Omental fat pad (tissue), 4 donors: ENCODE measurements at places on chromosomes 11 and 22.

DNA sequence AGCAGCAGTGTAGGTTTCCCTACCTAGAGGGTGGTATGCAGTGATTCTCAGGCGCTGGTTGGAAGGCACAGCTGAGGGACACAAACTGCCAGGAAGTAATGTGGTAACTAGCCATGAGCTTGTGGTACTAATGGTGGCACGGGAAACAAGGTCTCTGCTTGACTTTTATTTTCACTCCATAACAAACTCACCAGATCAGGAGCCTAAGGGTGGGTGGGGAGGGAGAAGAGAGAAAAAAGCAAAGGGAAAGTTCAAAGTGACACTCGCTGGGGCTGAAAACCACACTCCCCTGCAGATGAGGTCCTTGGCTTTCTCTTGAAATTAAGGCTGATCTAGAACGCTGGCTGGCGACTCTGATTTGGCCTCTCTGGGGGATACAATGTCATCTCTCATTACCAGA, 22.0 kb downstream of the TRAF6 start:
- DNase-seq, result no peak

DNA sequence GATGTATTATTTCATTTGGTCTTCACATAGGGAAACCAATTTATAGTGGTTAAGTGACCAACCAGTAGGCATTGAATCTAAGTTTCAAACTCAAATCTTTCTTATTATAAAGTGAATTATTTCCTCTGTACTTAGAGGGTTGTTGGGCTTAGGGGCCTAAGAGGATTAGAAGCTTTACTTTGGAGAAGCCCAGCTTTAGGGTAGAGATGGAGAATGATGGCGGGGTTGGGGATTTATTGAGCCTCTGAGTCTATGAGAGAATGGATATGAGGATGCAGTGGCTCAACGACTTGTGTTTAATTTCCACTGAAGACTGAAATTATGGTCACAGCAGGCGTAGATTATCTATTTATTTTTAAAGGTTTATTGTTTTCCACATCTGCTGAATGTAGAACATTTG, 55.5 kb downstream of the CHRDL2 start:
- no peak for DNase-seq

DNA sequence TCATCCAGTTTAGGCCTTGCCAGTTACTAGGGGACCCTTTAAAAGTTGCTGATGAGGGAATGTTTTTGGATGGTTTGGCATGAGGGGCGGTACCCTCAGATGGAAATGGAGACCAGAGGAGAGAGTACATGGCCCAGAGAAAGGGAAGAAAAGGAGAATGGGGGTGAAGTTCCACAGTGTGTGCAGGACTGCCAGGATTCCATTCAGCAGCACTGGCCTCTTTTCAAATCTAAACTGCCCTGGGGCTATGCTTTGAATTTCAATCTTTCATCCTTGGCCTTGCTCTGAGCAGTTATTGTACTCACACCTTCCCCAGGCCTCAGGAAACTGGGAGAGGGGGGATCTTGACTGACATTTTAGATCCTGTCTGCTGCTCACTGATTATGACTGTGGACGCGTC, 3.0 kb downstream of the SLC3A2 start:
- no peak for DNase-seq

GRCh38 chr11:26579683-26580082, 7.6 kb upstream of the MUC15 start:
- DNase-seq, result no peak

DNA sequence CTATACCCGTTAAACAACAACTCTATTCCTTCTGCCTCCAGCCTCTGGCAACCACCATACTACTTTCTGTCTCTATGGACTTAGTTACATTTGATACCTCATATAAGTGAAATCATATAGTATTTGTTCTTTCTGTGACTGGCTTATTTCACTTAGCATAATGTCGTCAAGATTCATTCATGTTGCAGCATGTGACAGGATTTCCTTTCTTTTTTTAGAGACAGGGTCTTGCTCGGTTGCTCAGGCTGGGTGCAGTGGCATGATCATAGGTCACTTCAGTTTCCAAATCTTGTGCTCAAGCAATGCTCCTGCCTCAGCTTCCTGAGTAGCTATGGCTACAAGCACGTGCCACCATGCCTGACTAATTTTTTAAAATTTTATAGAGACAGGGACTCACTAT, 29.4 kb upstream of the SORL1 start:
- no peak for DNase-seq

DNA sequence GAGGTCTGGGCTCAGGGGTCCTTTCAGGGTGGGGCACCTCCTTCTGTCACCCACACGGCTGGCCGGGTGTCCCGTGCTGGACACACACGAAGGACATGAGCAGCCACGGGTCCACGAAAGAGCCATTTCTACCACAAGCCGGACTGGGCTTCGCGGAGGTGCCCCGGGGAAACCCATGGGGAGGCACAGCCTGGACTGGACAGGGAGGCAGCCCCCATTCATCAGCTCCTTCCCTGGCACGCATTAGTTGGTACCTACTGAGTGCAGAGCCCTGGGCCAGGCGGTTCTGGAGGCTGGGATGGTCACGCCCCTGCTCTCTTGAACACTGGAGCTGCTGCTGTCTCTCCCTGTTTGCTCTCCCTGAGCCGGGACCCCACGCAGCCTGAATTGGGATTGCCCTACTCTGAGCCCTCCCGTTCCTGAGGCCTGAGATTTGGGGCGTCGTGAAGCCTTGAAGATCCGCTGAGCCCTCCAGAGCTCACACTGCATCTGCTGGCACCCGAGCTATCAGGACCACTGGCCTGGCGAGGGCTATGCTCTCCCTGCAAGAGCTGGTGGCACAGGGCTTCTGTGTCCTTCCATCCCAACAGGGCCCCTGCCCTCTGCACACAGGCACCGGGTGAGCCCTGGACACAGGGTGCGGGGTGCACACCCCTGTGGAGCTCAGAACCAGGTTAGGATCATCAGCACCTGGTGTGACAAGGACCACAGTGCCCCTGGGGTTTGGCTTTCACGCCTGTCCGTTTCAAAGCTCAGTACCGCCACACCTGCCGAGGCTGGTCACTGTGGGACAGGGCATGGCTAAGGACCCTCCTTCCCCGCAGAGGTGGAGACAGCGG, 84.6 kb downstream of the MYEOV start:
- no peak for DNase-seq

- DNase-seq, result no peak
These were observed 672 bp downstream of the RTL6 start for GRCh38 chr22:44497218-44497904.

DNA sequence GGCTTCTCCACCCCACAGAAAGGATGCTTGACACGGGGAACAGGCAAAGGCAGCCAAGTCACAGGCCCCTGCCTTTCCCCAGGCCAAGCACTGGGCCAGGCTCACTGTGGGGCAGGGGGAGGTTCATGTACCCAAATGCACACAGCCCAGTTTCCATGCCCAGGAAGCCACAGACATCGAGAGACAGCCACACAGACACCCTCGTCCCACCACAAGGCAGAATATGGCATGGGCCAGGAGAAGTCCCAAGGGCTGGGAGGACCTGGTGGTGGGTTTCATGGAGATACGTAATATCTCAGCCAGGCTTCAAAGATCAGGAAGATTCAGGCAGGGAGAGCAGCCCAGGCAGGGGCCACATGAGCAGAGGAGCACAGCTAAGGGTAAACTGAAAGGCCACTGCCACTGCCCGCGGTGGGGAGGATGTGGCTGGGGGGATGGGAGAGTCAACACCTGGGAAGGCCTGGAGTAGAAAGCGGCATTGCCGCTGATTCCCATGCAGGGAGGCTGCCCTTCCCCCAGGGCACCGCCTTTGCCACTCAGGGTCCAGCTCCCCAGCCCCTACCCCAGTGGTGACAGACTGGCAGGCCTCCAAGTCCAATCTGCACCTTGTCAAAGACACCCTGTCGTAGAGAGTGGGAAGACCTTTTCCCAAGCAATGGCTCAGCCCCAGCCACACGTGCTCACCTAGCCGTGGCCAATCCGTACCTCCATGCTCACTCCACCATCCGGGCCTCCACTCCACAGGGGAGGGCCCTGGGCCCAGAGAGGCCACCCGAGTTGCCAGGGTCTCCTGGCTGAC, 2.4 kb upstream of the MFNG start:
- no peak for DNase-seq

- no peak for DNase-seq
These were observed 3.5 kb upstream of the COX8A start for GRCh38 chr11:63970902-63971301.

DNA sequence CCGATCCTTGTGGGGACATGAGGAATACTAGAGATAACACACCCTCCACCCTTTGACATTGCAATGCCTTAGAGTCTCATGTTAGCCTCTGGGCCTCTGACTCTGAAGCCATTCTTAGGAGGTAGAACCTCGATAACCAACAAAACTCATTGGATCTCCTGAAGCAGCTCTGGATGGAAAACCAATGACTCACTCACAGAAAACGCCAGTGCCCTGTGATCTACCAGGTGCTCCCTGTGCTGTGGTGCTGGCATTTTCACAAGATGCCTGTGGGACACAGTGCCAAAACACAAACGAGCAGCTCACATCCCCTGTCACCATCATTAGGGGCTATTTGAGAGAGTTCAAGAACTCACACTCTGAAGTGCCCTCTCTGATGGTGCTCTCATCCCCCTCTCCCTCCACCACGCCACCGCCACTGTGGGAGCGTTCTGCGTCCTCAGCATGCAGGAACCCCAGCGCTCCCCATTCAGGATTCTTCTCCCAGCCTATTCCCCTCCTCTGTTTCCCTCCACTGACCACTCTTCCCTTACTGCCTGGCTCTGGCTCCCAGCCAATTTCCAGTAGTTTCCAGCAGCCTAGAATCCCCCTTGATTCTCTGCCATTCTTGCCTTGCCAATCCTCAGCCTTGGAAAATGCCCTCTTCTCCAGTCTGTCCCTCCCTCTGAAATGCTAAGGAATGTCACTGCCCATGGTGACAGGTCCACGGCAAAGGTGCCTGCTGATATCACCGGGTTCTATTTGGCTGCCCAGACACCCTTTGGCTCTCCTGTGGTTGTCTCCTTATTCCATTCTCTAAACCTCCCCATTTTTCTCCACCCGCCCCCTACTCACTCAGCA, 4.7 kb upstream of the POLD4 start:
- no peak for DNase-seq

GRCh38 chr11:4190098-4190497, 95.5 kb downstream of the RRM1 start:
- DNase-seq, result no peak
